GM03348 (cell line): ENCODE measurements at places on chromosomes 4 and X.

- no peak for DNase-seq
Observed at GRCh38 chr4:107900067-107900466, 31.3 kb upstream of the CYP2U1 start.

GRCh38 chrX:133321451-133321850 lies 93.8 kb downstream of the GPC4 start:
- no peak for DNase-seq

GRCh38 chrX:51795136-51795535 lies 51.9 kb downstream of the GSPT2 start:
- no peak for DNase-seq

GRCh38 chrX:13128104-13128503 lies 83.7 kb upstream of the FAM9C start:
- DNase-seq, result peak; percentile 9

- DNase-seq, result no peak
Observed at GRCh38 chr4:137949746-137950145, 292.4 kb downstream of the SLC7A11 start.
